Cardiac septum (tissue), 1 donor: ENCODE measurements at places on chromosomes 6 and 20.

DNA sequence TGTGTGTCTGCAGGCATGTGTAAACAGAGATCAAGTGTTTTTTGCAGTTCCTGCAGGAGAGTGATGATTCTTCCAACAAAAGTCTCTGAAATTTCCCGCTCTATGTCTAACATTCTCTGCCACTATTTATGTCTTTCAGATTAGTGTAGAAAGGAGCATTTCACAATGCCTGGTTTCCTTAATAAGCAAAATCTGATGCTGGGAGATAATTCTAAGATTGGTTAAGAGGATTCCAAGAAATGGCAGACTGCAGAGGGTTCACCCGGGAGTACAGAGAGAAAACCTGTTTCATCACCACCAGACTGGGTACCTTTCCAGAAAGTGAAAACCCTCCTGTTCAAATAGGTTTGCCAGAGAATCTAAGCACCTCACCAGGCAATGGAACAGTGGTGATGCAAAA, 62.7 kb downstream of the FOXC1 start:
- DNase-seq, result no peak

- DNase-seq, result no peak
Observed at GRCh38 chr20:31604567-31605030, 490 bp upstream of the ID1 start.

DNA sequence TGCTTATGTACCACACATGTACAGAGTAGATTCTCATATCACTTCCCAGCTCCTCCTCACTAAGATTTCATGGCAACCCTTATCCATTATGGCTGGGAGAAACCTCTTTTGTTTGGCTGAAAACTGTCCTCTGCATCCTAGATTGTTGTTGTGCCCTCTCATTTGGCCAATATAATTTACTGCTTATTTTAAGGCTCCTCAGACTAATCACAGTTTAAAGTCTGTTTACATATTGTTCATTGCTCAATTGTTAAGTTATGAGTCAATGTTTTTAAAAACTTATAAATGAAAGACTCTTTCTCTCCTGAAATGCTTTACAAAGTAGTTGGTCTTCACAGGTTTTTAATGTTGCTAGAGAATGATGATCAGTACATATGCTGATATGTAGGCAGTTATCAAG, 57.3 kb downstream of the FAM83B start:
- no peak for DNase-seq

GRCh38 chr6:113662688-113663333, 194.3 kb upstream of the MARCKS start:
- DNase-seq, result no peak

DNA sequence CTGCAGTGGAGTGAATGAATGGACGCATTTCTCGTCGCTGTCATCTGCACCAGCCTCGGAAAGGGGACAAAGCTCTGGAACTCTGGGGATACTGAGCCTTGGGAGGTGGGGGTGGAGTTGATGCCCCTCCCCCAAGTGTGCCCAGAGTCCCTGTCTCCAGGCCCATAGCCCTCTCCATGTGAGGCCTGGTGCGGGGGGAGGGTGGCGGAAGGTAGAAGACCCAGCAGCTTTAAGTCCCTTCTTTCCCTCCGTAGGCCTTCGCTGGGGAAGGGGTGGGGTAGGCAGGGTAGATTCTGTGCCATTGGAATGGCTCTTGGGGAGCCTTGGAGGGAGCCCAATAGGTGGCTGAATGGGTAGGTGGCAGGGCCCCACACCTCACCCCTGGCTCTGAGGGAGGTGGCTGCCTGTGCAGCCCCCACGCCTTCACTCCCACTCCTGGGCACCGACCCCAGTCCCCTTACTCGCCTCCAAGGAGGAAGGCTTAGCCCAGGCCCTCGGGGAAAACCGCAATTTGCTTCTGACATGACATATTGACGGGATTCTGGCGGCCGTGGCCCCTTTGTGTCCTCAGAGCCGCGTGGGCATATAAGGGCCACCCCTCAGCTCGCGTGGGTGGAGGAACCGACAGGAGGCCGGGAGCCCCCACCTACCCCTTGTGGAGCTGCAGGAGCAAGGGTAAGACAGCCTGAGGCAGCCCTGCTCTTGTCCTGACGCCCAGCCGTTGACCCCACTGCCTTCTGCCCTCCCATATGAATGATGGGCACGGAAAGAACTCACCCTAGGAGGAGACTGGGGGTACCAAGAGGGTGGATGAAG, at the start of gene BPIFB3:
TSS of gene BPIFB3 (plus strand) at position 613 of the 816 bp plus-strand sequence. CDS start 1,533 bp downstream, outside the sequence.
- DNase-seq, result no peak

DNA sequence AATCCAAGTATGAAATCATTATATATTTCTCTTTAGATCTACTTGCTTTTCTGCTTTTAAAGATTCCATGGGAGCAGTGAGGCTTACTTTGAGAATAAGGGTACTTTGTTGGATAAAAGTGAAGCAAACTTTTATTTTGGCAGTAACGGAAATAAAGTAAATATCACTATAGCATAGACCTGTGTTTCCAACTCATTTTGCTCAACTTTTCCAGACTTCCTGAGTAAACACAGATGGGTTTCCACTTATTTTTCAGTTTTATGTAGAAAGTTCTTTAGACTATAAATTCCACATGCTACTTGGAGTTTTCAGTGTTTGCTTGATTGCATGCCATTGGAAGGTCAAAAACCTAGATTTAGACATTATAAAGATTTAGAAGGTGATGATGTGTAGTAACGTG, 6.2 kb downstream of the STX16 start:
- DNase-seq, result no peak

GRCh38 chr6:164195278-164195941, 780.9 kb downstream of the QKI start:
- no peak for DNase-seq

DNA sequence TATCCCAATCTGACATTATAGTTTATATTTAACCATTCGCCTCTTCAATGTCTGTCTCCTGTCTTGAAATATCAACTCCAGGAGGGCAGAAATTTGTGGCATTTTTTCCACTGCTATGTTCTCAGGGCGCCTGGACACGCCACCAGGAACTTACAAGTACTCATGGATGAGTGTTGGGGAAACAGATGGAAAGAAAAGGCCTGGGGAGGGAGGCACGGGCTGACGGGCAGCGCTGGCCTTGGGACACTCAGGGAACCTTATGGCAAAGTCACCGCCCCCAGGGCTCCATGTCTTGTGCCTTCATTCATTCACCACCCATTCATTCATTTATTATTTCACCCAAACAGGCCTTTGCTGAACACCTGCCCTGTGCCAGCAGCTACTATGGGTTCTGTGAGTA, 222.9 kb downstream of the PREX1 start:
- peak; percentile 53 for DNase-seq

- DNase-seq, result no peak
Observed at GRCh38 chr20:10906834-10907233, 233.0 kb upstream of the JAG1 start.

- no peak for DNase-seq
Observed at GRCh38 chr20:62234339-62234738, 4.0 kb upstream of the OSBPL2 start.

GRCh38 chr6:78062993-78063392, 410.2 kb downstream of the MEI4 start:
- no peak for DNase-seq

- no peak for DNase-seq
Observed at GRCh38 chr6:88089708-88090107, 42.1 kb downstream of the SPACA1 start.
